ENCODE measurements at places on chromosomes 7 and 10.

DNA sequence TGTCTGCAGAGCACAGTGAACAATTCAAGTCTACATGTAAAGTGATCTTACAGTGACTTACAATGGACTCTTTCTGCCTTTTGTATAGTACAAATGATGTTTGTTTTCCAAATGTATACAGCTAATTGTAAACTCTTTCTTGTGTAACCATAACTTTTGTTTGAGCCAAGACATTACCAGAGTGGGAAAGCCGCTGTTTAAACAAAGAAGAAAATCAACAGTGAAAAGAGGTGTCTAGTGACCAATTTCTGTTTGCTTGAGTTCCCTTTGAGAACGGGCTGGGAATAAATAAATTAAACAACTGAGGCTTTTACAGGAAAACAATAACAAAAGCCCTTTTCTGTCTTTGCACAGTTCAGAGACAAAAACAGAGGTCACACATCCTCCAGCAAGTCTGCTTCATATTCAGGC is 1163.4 kb downstream of the CNTNAP2 start:
- DNase-seq, result no peak

GRCh38 chr10:119409385-119409784 is 133.1 kb downstream of the RGS10 start:
- DNase-seq, result no peak

DNA sequence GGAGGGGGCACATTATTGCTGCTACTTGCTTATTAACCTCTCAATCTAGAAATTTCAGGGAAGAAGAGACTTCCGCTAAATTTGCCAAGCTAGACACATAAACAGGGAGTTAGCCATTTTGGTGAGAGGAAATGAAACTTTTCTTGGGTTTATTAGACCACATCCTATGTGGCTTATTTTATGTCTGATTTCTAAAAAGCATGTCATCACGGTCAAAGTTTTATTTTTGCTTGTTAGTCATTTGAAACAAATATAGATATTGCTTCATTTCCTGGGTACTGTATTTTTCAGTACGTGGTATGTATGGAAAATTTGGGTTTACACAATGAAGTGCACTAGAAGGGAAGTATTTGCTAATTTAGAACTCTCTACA is 144.1 kb downstream of the TCF7L2 start:
- no peak for DNase-seq

DNA sequence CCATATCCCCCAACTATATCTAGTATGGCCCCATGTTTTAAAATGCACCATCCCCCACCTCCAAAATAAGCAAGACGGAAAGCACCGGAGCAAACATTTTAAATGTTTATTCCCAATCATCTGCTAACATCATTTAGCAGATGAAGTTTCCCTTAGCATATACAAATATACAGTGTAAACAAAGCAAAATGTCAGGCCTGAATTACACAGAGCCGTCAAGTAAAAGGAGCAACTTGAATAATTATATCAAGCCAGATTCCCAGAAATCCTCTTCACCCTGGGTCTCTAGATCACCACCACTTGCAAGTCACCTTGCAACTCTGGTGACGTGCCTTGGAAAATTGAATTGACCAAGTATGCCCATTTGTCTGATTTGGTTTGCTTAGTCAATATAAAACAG is 91.6 kb upstream of the COL1A2 start:
- DNase-seq, result no peak

DNA sequence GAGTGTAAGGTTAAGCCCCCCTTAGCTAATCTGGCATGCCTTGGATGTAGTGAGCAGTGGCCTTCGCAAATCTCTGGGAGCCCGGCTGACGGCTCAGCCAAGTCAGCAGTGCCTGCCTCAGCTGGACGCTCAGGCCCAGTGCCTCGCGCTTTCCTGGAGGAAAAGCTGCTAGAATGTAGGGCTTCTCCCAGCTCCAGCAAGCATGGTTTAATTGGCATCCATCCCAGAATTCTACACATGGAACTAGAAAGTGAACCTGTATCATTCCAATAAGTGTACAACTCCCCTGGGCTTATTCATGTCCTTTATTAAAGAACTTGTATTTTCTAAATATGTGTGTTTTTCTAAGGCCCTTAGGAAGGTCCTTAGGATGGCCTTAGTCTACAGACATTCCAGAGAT is 287.8 kb upstream of the SHH start:
- no peak for DNase-seq

GRCh38 chr7:117896339-117896738 is 23.1 kb upstream of the CTTNBP2 start:
- DNase-seq, result no peak

GRCh38 chr10:13684806-13685482 is 98.2 kb downstream of the PRPF18 start:
- no peak for DNase-seq

GRCh38 chr7:141916099-141916498 is at the start of gene OR9A4:
OR9A4 (plus strand) TSS chr7:141916399; CDS start chr7:141918876, 2,477 bp downstream.
- no peak for DNase-seq

DNA sequence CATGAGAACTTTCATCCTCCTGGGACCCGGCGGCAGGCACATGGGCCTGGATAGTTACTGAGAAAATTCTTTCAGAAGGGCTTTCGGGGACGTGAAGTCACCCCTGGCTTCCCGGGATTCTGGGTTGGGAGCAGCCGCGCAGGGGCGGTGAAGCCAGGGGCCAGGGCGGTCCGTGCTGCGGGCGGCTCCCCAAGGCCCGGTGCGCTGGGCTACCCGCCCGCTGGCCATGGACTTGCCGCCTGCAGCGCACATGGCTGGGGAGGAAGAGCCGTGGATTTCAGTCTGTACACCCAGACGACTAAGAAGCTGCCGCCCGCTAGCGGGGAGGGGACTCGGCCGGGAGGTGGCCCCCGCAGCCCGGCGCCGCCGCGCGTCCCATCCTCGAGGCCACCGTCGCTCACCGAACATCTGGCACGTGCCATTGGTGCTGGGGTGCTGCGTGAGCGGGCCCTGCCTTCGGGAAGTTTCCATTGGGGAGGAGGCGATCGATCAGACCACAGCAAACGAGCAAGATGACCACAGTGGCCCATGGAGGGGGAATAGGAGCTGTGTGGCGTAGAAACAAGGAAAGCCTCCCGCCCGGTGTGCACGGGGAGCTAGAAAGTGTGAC is 64.5 kb downstream of the TMEM209 start:
- no peak for DNase-seq

- DNase-seq, result no peak
Measured at GRCh38 chr10:86652361-86653202, 1.8 kb upstream of the OPN4 start.

DNA sequence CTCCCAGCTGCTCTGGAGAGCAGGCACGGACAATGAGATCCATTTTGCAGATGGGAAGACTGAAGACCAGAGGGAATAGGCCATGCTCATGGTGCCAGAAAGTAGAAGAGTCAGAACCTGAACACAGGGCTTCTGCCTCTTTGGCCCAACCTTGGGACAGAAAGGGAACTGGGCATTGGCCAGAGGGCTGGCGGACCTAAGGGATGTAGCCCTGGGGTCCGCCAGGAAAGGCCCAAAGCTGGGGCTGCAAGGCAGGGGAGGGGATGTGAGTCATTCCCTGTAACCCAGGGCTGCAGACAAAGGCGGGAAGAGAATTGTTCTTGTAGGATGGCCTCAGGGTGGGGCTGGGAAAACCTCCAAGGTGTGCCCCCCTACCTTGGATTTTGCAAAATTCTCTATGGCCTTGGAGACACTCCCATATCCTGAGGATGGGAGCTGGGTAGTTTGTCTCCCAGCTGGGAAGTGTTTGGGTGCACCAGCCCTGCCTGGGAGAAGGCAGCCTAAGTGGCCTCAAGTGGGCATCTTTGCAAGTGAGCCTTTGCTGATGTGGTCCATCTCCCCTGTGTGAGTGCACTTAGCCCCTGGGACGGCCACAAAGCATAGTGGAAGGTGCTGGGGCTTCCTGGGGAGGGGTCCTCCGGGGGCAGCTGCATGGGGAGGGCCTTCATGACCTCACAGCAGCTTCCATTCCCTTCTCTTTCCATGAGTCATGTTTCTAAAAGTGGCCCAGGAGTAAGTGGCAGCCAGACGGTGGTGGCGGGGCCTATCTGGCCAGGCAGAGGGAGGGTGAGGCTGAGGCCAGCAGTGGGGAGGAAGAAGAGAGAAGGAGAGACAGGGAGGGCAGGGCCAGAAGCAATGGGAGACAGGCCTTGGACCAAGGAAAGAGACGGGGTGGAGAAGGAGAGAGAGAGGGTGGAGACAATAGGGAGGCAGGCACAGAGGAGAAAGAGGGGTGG is 9.2 kb downstream of the AQP1 start:
- DNase-seq, result no peak

DNA sequence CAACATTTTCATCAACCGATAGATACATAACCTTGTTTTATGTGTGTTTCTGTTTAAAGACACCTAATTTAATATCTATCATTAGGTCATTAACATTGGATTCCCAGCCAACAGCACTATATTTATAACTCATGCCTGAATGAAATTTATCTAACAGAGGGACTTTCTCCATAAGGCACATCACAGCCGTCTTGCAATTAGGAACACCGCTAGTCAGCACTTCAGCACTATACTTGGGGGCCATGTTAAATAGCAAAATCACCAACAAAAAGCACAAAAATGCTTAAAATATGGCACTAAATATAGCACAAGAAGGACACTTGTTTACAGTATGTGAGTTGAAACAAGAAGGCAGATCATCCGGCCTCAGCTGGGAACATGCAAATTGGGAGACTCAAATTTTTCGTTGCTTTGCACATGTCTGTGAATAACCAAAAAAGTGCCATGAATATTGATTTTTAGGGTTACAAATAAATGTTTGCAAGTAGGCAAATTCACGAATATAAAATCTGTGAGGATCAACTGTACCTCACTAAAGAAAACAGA is 51.0 kb downstream of the TLL2 start:
- DNase-seq, result no peak

DNA sequence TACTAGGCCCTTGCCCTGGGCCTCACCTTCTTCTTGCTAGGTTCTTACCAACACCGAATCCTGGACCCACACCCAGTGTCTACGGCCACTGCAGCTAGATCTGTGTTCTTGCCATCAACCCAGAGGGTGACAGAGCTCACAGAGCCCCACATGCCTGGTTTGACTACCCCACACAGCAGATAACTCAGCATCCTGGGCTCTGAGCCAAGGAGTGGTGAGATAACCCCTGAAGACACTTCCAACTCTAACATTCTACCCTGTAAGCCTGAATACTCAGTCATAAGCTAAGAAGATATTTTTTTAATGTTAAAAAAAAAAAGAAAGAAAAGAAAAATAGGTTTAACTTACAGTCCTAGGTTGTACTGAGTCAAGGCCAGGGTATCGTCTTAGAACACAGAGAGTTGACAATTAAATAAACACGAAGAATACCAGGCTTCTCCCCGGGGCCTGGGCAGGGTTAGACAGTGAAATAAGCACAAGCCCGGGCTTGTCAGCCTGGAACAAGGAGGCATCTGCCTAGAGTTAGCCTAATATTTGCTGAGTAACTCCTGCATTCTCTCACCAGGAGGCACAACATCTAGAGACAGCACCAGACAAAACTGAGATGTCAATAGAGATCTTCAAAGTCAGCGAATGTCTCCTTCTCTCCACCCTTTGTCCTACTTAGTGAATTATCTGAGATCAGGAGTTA is 556.5 kb upstream of the LRRN3 start:
- DNase-seq, result no peak

DNA sequence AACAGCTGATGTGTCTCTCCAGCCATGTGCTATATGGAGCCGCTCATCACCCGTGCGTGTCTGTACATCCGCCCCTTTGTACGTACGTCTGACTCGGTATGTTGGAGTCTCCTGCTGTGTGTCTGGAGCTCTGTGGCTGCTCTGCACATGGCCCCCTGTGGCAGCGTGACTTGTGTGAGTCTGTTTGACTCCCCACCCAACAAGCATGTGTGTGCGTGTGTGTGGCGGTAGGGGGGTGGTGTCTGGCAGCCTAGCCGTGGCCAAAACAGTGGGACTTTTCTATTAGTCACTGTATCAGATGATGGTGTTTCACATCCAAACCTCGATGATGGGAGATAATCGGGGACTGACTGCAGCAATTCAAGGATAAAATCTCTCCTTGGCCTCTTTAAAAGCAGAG is 94.1 kb downstream of the COL13A1 start:
- DNase-seq, result no peak

- no peak for DNase-seq
Measured at GRCh38 chr10:88979153-88979562, 11.4 kb upstream of the FAS start.

DNA sequence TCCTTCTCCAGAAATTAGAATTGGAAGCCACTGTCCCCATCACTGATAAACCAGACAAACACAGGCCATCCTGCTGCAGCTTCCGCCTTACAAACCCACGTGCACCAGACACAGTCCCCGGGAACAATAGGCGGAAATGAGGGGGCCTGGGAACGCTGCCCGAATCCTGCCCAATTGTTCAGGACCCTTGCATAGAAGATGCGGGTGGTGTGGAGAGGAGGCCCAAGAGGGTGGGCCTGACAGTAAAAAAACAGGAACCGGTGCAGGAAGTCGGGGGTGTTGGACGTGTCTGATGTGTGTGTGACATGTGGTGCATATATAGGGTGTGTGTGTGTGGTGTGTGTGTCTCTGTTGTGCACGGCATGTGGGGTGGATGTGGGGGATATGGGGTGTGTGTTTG is 26.5 kb upstream of the CHST15 start:
- no peak for DNase-seq

DNA sequence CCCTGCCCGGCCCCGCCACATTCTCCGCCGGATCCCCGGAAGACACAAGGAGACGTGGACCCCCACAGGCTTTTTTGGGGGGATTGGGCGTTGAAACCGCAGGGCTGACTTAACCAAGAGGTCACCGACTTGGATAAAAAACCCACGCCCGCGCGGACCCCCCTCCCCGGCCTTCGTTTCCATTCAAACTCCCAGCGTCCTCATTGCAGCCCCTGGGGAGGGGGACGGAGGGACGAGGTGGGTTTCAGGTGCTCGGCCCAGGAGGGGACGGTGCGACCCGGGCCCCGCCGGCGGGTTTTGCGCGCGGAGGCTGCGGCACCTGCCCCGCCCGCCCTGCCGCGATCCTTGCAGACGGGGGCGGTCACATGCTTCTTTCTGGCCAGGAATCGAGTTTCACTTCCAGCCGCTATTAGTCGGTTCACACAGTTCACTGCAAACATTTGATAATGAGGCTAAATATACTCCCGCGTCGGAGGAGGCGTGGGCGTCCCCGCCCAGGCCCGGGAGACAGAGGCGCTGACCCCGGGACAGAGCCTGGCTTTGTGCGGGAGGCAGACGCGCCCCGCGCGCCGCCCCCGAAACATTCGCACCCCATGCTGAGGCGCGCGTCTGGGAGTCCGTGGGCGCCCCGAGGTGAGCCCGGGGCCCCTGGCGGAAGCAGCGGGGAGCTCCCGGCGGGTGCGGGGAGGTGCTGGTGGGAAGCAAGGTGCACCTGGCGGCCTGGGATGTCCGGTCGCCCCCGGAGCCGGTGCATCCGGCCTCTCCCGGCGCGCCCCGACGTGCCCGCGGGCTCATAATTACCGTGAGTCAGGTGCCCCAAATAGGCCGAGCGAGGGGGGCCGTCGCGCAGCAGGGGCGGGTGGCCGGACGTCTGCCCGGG is 2.7 kb upstream of the PDGFA start:
- no peak for DNase-seq
